Suppressor macrophage treated with lipopolysaccharide for 1 hour (primary cell): ENCODE measurements at places on chromosomes 2 and 18.

- DNase-seq, result peak; percentile 11
Measured at GRCh38 chr2:241460631-241461030, 47.8 kb downstream of the STK25 start.

DNA sequence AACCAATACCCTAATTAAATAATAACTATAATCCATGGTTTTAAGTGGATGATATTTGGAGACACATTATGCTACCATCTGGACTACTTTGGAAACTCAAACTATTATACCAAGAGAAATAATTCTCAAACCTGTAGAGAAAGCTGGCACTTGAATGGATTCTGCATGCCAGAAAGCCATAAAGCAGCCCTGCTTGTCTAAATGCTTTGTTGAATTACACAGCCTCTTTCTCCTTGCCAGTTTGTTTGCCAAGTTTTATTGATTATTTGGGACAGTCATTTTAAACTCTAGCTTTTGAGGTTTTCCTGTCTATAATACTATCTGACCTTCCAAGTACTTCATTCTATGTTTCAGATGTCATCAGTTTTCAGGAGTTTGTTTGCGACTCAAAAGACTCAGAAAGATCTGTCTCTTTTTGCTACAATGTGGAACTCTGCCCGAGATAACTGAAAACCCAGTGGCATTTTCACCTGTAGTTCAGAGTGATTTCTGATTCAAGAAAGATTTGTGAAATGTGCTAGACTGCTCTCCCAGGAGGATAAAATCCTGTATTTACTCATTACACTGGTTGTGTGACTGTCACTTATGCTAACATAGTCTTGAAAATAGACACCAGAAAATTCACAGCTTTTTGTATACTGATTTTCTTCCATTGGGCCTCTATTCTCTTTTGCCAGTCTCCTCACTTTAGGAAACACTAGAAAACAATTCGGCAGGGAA lies 29.2 kb upstream of the MBOAT2 start:
- no peak for DNase-seq

DNA sequence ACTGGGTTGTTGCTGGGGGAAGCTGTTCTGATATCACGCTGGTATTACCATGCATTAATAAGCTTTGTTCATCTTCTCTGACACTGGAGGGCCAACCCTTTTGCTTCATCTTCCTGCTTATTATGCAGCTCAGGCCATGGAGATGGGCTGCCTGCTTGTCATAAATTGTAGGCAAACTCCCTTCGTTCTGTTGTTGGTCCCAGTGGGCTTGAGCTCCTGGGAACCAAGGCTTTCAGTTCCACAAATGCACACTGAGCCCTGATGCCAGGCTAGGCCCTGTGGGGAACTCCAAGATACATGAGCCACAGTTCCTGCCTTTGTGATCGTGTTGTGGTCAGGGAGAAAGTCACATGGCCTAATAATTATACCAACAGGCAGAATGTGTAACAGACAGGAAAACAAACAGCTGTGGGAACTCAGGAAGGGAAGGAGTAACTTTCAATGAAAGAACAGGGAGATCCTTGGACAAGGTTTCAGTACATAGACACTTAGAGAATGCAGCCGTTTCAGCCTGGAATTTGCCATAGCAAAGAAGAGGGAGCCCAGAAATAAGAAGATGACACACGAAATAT lies 49.0 kb upstream of the BCL2L11 start:
- peak; percentile 88 for DNase-seq

GRCh38 chr2:27308359-27308881 lies at the start of gene UCN:
Gene UCN, minus strand, starts transcription at chr2:27308445. Its CDS starts 550 bp downstream, at chr2:27307895.
- no peak for DNase-seq

GRCh38 chr2:237043866-237044265 lies 41.8 kb upstream of the COPS8 start:
- no peak for DNase-seq
